ENCODE measurements at places on chromosomes 7 and 10. TPM values are rescaled to one million over a fixed set of nuclear protein-coding genes. Genes with fewer than 3 reads are reported as not detected.

Gene SMKR1
- 4.3 TPM for total RNA-seq

Gene VPS41
- total RNA-seq: 61.1 TPM

Gene PTPRN2
- total RNA-seq: 0.72 TPM

Gene SSC4D
- 1.0 TPM for total RNA-seq

Gene STAMBPL1
- total RNA-seq: 28.2 TPM

Gene LIPM
- total RNA-seq: not detected

Gene SP8
- not detected for total RNA-seq

Gene GPR85
- total RNA-seq: not detected

Gene TMEM184A
- not detected for total RNA-seq

Gene CYP51A1
- 29.8 TPM for total RNA-seq

Gene GNGT1
- total RNA-seq: not detected

Gene GPRIN2
- not detected for total RNA-seq

DNA sequence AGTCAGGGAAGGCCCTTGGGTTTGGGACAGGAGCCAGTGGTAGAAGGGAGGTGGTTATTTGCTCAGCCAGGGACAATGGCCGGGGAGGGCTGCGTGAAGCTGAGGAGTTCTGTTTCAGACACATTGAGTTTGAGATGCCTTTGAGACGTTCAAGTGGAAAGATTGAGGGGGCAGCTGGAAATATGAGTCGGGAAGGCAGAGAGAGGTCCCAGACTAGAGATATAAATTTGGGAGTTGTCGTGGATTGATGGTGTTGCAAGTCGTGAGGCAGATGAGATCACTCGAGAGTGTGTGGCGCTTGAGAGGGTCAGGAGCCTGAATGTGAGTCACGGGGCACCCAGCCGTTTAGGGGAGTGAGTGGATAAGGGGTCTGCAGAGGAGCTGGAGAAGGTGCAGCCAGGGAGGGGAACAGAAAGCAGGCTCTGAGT, 73.3 kb downstream of the ZMIZ1 start:
- H3K4me3 ChIP-seq: no peak overlapping the region
- H3K4me1 ChIP-seq: peaks cover 49% of the 10 kb centered on the region
- no peaks in the 10 kb centered on the region for H3K27me3 ChIP-seq
- no peak overlapping the region for H3K27ac ChIP-seq
- no peaks in the 10 kb centered on the region for H3K36me3 ChIP-seq
- no peak for DNase-seq

- H3K4me1 ChIP-seq: peaks cover 7% of the 10 kb centered on the region
- no peak for DNase-seq
- H3K27me3 ChIP-seq: no peaks in the 10 kb centered on the region
- no peak overlapping the region for H3K27ac ChIP-seq
- no peak overlapping the region for H3K4me3 ChIP-seq
Measured at GRCh38 chr10:110002801-110003523, 4.8 kb upstream of the ADD3 start.

DNA sequence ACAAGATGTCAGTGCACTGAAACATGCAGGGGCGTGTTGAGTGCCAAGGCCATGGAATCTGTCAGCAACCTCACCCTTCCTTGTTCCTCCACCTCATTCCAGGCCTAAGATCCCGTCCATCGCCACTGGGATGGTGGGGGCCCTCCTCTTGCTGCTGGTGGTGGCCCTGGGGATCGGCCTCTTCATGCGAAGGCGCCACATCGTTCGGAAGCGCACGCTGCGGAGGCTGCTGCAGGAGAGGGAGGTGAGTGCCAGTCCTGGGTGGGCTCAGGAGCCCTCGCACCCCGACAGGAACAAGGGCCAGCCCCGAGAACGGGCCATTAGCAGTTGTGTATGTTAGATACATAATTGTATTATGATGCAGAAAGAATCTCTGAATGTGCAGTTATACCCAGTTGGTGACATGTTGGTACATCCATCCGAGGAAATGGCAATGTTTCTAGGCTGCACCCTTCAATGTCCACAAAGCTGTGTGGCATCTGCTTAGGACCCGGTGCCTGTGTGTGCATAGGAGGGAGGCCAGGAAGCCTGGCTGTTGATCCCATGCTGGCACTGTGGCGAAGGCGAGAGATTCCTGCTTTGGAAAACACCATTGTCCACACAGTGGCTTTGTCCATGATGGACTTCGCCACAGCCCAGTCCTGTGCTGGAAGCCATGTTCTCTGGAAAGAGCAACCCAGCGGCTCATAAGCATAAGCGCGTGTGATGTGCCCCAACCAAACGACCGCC, 154.2 kb downstream of the EGFR start:
- peaks cover 11% of the 10 kb centered on the region for H3K27me3 ChIP-seq
- DNase-seq: no peak
- no peaks in the 10 kb centered on the region for H3K36me3 ChIP-seq
- no peak overlapping the region for H3K4me3 ChIP-seq
- no peaks in the 10 kb centered on the region for H3K4me1 ChIP-seq

DNA sequence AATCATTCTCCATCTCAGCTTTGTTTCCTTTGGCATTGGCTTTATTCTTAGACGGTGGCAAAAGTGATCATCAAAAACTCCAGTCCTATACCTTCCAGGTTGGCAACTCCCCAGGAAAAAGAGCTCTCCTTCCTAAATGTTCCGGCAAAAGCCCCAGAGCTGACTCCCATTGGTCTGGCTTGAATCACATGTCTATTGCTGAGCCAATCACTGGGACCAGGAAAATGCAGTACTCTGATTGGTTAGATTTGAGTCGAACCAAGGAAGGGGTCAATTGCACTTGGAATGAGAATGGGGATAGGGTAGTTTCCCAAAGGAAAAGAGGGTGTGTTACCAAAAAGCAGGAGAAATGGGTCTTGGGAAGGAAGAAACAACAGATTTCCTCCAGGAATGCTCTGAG, 22.3 kb downstream of the LEP start:
- H3K4me3 ChIP-seq: no peak overlapping the region
- peaks cover 13% of the 10 kb centered on the region for H3K27me3 ChIP-seq
- no peak for DNase-seq

- no peak for DNase-seq
- no peak overlapping the region for H3K4me3 ChIP-seq
- H3K36me3 ChIP-seq: no peaks in the 10 kb centered on the region
- peaks cover 45% of the 10 kb centered on the region for H3K4me1 ChIP-seq
- H3K27me3 ChIP-seq: peaks cover 20% of the 10 kb centered on the region
Measured at GRCh38 chr10:11687357-11687771, 54.8 kb upstream of the ECHDC3 start.

GRCh38 chr10:127283017-127283416, 86.6 kb upstream of the INSYN2A start:
- DNase-seq: no peak
- H3K4me1 ChIP-seq: peaks cover 7% of the 10 kb centered on the region
- no peaks in the 10 kb centered on the region for H3K36me3 ChIP-seq
- peaks cover 27% of the 10 kb centered on the region for H3K27me3 ChIP-seq

- DNase-seq: no peak
- no peaks in the 10 kb centered on the region for H3K36me3 ChIP-seq
- no peak overlapping the region for H3K27ac ChIP-seq
Measured at GRCh38 chr10:13711291-13711690, 124.5 kb downstream of the PRPF18 start.

DNA sequence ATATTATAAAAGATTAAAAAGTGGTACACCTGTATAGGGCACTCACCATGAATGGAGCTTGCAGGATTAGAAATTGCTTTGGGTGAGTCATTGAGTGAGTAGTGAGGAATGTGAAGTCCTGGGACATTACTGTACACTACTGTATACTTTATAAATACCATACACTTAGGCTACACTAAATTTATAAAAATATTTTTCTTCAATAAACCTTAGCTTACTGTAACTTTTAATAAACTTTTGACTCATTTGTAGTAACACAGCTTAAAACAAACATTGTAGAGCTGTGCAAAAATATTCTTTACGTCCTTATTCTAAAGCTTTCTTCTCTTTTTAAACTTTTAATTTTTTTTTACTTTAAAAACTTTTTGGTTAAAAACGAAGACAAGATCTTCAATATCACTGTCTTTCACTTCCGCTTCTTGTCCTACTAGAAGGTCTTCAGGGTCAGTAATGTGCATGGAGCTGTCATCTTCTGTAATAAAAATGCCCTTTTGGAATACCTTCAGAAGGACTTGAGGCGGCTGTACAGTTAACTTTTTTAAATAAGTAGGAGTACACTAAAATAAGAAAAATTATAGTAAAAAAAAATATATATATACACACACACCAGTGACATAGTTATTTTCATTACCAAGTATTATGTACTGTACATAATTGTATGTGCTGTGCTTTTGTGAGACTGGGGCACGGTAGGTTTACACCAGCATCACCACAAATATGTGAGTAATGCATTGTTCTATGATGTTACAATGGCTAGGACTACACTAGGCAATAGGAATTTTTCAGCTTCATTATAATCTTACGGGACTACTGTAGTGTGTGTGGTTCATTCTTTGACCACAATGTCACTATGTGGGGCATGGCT, 3.5 kb downstream of the STK31 start:
- peaks cover 4% of the 10 kb centered on the region for H3K27me3 ChIP-seq
- DNase-seq: no peak
- no peaks in the 10 kb centered on the region for H3K36me3 ChIP-seq
- no peak overlapping the region for H3K27ac ChIP-seq
- no peak overlapping the region for H3K4me3 ChIP-seq

DNA sequence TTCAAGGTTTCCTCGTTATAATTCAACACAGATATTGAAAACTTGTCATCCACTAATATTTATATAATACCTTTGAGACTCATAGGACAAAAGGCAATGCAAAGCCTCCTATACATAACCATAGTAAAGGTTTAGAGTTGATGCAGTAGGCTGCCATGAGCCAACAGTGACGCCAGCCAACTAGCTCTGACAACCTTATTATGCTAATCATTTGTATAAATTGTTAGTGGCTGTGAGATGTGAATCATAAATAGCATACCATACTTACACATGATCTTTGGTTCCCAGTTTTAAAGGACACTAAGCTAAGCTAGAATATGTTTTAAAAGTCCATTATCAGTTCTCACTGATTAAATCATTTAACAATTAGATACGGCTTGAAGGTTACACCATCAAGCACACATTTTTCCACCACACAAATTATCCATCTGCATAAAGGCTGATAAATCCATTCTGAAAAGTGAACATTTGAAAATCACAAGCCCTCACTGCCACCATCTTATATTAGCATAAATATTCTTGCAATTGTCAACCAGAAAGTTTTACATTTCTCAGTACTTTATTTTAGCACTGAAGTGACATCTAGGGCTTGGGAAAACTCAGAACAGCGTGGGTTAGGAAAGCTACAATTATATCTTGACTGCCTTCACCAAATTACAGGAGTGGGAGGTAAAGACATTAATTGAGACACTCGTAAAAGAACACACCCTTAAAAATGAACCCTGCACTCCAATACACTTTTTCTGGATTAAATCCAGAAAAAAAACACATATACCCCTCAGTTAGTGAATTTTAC, 30.7 kb downstream of the COA1 start:
- H3K27ac ChIP-seq: no peak overlapping the region
- no peaks in the 10 kb centered on the region for H3K36me3 ChIP-seq
- H3K27me3 ChIP-seq: no peaks in the 10 kb centered on the region
- H3K4me1 ChIP-seq: peaks cover 46% of the 10 kb centered on the region
- no peak for DNase-seq

- H3K36me3 ChIP-seq: peaks cover 2% of the 10 kb centered on the region
- H3K4me1 ChIP-seq: peaks cover 5% of the 10 kb centered on the region
- no peak overlapping the region for H3K27ac ChIP-seq
- H3K27me3 ChIP-seq: no peaks in the 10 kb centered on the region
- DNase-seq: no peak
Measured at GRCh38 chr10:8911032-8911431, 856.5 kb downstream of the GATA3 start.

- no peak overlapping the region for H3K4me3 ChIP-seq
- H3K4me1 ChIP-seq: peaks cover 36% of the 10 kb centered on the region
- DNase-seq: no peak
- H3K27ac ChIP-seq: no peak overlapping the region
- no peaks in the 10 kb centered on the region for H3K27me3 ChIP-seq
- H3K36me3 ChIP-seq: no peaks in the 10 kb centered on the region
Measured at GRCh38 chr10:71975871-71976725, 11.9 kb downstream of the CHST3 start.

DNA sequence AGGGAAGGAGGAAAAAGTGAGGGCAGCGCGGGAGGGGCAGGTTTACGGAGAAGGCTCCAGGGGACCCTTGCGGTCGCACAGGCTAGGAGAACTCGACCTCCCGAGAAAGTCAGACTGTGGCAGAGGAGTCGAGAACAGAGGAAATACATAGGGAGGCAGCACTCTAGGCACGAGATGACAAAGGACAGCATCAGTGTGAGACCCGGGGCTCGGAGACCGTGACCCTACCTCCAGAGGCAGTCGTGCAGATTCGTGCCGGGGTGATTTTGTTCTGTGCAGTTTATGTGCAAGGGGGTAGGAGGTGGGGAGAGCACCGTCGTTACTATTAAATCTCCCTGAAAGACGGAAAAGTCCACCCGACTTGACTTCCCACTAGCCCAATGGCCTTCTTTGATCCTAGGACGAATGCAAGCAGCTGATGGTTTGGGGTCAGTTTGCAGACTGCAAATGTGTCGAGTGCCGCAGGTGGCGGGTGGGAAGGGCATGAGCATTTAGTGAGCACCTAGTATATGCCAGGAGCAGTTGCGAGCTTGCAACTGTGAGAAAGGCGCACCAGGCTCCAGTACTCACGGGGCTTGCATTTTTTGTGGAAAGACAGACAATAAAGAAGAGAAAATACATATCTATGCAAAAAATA, 674 bp upstream of the OSBPL3 start:
- no peaks in the 10 kb centered on the region for H3K27me3 ChIP-seq
- H3K27ac ChIP-seq: peak overlapping the region; percentile 58
- no peaks in the 10 kb centered on the region for H3K36me3 ChIP-seq
- peak overlapping the region; percentile 97 for H3K4me3 ChIP-seq
- DNase-seq: peak; percentile 57

- DNase-seq: no peak
- peaks cover 7% of the 10 kb centered on the region for H3K4me1 ChIP-seq
- H3K36me3 ChIP-seq: no peaks in the 10 kb centered on the region
- H3K27me3 ChIP-seq: peaks cover 6% of the 10 kb centered on the region
Measured at GRCh38 chr7:154917808-154918160, 85.1 kb downstream of the PAXIP1 start.

GRCh38 chr7:108211382-108212201, 81.4 kb upstream of the LAMB4 start:
- H3K27me3 ChIP-seq: no peaks in the 10 kb centered on the region
- DNase-seq: no peak
- no peak overlapping the region for H3K4me3 ChIP-seq
- H3K4me1 ChIP-seq: peaks cover 7% of the 10 kb centered on the region
- peaks cover 4% of the 10 kb centered on the region for H3K36me3 ChIP-seq
- no peak overlapping the region for H3K27ac ChIP-seq

- no peaks in the 10 kb centered on the region for H3K4me1 ChIP-seq
- H3K27ac ChIP-seq: no peak overlapping the region
- H3K27me3 ChIP-seq: peaks cover 7% of the 10 kb centered on the region
- no peak overlapping the region for H3K4me3 ChIP-seq
- no peaks in the 10 kb centered on the region for H3K36me3 ChIP-seq
Measured at GRCh38 chr10:130422366-130423324, 286.5 kb downstream of the GLRX3 start.

- H3K4me3 ChIP-seq: no peak overlapping the region
- DNase-seq: no peak
- no peaks in the 10 kb centered on the region for H3K27me3 ChIP-seq
Measured at GRCh38 chr7:114650491-114650890, 235.9 kb downstream of the FOXP2 start.
